ENCODE measurements at places on chromosomes 16 and 17.

DNA sequence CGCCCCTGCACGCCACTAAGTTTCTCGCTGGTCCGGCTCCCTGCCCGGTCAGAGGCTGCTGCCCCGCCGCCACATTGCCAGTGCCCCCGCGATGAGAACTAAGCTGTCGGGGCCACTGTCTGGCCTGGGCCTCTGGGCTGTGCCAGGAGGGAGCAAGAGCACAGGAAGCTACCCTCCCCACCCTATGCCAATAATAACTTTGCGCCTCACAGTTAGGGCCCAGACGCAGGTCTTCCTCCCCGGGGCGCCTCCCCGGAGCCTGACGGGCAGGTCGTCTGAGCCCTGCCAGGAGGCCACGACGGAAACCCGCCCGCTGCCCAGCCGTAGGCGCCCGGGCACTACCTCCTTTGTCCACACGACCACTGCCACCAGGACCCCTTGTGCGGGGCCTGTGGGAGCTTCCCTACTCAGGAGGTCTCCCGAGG lies 1.5 kb downstream of the ZFPM1 start:
- DNase-seq = no peak

DNA sequence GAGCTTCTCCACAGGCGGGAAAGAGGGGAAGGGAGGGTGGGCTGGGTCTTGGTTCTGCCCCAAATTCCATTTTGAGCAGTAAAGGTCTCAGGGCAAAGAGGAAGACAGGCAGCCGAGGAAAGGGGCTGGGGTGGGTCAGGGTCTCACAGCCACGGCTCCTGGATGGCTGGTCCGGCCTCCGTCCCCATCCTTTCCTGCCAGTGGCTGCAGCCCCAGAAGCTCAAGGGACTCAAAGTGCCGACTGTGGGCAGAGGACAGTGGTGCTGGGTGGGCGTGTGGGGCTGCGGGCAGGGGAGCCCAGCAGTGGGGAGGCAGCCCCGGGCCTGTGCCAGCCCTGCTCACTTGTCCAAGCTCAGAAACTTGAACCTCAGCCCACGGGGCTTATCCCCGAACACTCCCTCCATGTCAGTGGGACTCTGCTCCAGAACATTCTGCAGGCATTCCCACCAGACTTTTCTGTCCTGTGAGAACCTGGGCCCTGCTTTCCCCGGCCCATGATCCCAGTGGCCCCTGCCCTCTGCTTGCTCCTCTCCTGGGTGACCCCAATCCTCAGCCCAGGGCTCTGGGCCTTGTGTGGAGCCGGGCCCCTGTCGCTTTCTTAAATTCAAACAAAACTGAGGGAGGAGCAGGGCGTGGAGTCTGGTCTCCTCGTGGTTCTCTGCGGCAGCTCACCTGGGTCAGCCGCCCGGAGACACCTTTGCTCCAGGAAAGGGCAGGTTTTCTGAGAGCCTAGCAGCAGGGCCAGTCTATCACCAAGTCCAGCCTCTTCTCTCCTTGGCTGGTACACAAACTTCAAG lies 117.8 kb upstream of the METRNL start:
- no peak for DNase-seq

DNA sequence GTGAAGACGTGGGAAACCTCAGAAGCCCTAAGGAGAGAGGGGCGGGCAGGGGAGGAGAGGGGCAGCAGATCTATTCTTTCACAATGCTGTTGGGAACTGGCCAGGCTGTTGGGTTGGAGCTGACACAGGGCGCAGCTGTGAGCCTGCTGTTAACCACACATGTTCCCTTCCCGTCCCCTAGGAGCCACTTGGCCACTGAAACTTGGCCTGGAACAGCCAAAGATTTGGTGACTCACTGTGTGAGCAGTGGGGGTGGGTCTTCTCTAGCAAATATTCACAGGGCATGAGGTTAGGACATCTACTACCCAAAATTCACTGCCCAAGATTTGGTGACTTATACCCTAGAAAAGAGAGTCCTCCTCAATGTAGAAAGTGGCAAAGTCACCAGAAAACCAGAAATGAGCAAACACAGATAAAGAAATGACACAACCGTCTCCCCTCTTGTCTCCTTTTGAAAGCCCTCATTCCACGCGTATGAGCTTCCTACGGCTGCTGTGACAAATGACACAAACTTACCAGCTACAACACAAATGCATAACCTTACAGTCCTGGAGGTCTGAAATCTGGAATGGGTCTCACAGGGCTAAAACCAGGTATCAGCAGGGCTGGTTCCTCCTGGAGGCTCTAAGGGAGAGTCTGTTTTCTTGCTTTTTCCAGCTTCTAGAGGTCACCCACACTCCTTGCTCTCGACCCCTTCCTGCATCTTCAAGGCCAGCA lies 6.3 kb downstream of the TBC1D16 start:
- no peak for DNase-seq

DNA sequence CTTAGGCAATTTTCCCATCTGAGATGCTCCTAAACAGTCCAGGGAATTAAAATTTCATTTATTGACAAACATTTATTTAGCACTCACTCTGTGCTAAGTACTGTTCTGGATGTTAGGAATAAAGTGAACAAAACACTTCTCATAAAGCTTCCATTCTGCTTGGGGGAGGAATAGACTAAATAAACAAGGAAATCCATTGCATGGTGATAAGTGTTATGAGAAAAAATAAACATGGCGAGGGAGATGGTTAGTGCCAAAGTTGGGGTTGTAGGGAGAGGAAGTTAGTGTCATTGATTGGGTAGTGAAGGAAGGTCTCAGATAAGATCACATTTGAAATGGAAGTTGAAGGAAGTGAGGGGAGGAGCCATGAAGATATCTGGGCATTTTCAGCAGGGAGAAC lies 72.2 kb upstream of the CES5A start:
- DNase-seq = no peak

DNA sequence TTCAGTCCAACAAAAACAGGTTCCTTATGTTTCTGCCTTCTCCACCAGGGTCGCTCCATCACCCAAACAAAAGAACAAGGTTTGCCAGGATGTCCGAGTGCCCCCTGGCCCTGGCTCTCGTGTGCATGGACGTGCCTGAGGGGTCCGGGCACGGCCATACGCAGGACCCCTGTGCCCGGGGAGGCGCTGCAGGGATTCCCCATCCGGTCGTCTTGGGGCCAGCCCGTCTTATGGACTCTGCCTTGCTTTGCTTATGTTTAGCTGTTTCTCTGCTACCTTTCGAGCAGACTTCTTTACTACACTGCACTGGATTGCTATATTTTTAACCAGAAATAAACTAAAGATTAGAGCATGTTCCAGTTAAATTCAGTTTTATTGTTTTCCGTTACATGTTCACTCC lies 68.0 kb downstream of the KLHDC4 start:
- DNase-seq = no peak

Data from NCI-H226 (cell line).